ENCODE measurements at places on chromosomes 2 and 18.

DNA sequence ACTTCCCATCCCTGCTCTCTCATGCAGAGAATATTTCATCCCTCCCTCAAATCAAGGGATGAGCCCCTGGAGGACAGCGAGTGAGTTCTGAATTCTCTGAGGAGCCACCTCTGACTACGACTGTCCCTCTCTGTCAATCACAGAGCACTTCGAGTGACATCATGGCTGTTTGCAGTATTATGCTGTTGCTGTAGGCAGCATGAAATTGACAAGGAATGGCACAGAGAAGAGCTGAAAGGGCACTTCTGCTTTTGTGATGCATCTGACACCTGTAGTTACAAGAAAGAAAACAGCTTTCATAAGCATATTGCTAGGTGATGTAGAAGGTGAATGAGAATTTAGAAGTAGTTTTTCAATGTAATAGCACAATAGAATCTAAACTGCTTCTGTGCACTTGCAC, 166.9 kb downstream of the ARHGAP15 start:
- no peak for DNase-seq

- no peak for DNase-seq
Observed at GRCh38 chr18:37435150-37435867, 130.3 kb downstream of the CELF4 start.

DNA sequence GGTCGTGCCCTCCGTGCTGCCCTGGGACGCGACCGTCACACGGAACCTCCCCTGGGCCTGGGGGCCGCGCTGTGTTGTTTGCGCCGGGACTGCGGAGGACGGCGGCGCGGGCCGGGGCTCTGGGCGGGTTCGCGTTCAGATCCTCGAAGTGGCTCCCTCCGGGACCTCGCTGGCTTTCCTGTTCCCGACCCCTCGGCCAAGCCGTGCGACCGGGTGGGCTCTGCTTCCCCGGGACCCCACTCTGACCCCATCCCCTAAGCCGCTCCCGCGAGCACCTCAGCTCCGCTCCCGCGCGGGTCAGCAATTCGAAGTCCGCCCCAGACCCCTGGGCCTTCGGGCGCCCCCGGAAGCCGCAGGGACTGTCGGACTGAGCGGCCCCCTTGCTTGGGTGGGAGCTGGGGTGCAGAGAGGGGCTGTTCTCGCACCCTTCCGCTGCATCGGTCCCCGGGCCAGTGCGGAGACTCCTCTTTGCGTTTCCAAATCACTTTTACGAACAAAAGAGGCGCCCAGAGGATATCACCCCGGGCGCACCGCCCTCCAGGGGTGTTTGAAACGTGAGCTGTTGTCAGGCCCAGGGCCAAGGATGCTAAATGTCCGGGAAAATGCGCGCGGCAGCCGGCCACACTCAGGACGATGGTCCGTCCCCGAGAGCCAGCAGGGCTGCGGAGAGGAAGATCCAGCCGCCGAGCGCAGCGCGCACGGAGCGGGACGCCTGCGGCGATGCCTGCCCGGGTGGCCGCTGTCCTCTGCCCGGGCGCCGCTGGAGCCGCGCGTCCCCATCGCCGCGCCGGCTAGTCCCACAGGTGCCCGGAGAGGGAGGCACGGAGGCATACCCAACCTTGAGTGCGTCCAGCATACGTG, 73.5 kb downstream of the ZCCHC2 start:
- peak; percentile 8 for DNase-seq

DNA sequence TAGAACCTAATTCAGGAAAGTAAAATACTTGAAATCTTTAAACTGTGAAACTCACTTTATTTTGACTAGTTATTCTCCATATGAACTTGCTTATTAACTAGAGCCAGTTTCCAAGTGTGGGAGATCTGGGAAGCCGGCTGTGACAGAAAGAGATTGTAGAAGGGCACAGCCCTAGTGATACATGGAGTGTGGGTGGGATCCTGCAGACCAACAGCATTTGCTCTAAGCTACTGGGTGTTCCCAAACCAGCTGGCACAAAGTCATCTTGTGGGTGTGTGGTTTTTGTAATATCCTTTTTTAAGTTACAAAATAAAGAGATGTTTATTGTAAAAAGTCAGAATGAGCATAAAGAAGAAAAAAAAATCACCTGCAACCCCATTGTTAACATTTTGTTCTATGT, 3.4 kb downstream of the DUSP19 start:
- DNase-seq = no peak

GRCh38 chr2:67544286-67544685, 147.2 kb downstream of the ETAA1 start:
- DNase-seq = no peak

- peak; percentile 27 for DNase-seq
Observed at GRCh38 chr2:17101596-17101995, 416.6 kb downstream of the RAD51AP2 start.

GRCh38 chr2:71530641-71531332, 77.4 kb downstream of the DYSF start:
- DNase-seq = peak; percentile 56

DNA sequence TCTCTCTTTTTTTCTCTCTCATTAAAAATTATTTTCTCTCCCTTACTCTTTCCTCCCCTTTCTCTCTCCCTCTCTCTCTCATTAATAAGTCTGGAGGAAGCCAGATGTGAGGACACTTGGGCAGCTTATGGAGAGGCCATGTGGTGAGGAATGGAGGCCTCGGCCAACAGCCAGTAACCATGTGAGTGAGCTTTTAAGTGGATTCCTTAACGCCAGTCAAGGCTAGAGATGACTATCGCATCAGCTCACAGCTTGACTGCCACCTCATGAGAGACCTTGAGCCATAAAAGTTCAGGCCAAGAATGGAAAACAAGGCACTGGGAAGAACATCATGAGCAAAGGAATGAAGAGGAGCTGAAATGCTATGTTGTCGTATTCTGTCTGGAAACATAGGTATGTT, 39.1 kb downstream of the ETAA1 start:
- DNase-seq = no peak

- no peak for DNase-seq
Observed at GRCh38 chr2:124323321-124323720, 298.2 kb downstream of the CNTNAP5 start.

GRCh38 chr2:70697603-70698383, 70.2 kb downstream of the ADD2 start:
- DNase-seq = no peak

- peak; percentile 24 for DNase-seq
Observed at GRCh38 chr18:27887287-27887686, 289.6 kb downstream of the CDH2 start.

- no peak for DNase-seq
Observed at GRCh38 chr18:31399306-31400032, 22.9 kb downstream of the DSG4 start.

DNA sequence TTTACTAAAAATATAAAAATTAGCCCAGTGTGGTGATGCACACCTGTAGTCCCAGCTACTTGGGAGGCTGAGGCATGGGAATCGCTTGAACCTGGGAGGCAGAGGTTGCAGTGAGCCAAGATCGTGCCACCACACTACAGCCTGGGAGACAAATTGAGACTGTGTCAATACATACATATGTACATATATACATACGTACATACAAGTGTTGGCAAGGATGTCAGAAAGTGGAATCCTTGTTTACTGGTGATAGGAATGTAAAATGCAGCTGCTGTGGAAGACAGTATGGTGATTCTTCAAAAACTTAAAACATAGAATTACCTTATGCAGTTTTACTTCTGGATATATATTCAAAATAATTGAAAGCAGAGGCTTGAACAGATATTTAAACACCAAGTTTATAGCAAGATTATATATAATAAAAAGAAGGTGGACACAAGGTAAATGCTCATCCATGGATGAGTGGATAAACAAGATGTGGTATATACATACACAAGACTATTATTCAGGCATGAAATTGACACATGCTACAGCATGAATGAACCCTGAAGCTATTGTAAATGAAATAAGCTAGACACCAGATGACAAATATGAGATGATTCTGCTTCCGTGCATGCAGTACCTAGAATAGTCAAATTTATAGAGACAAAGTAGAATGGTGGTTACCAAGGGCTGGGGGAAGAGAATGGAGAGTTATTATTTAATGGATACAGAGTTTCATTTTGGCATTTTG, 43.2 kb downstream of the CCDC138 start:
- no peak for DNase-seq

GRCh38 chr2:29015701-29016470, 34.8 kb downstream of the TOGARAM2 start:
- no peak for DNase-seq

GRCh38 chr2:9488583-9489547, 14.5 kb downstream of the IAH1 start:
- no peak for DNase-seq

GRCh38 chr2:65727381-65727780, 295.0 kb upstream of the SPRED2 start:
- DNase-seq = no peak

- peak; percentile 92 for DNase-seq
Observed at GRCh38 chr2:205682239-205682970, at the start of gene NRP2. NRP2 (plus strand) TSS chr2:205682501; CDS start chr2:205683291, 790 bp downstream.

- no peak for DNase-seq
Observed at GRCh38 chr2:120441351-120441700, 95.4 kb downstream of the INHBB start.

DNA sequence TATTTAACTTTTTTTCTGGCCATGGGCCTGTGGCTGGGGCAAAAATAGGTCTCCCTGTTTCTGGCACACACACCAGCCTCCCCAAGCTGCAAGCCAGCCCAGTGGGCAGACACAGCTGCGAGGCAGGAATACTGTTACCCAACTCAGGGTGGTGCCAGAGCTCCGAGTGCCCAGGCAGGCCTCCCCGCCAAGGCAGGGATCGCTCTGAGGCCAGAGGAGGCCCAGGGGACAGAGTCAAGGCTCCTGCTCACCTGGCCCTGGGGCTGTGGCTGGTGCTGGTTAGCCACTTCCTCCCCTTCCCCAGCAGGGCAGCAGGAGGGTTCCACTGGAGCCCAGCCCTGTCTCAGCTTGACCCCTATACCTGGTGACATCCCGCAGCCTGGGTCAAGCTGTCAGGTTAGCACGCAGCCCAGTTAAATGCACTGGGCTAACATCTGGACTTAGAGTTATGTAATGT, 67.1 kb upstream of the EPAS1 start:
- DNase-seq = no peak

- peak; percentile 39 for DNase-seq
Observed at GRCh38 chr18:56283316-56283715, 355.1 kb downstream of the TXNL1 start.

GRCh38 chr2:119481501-119482455, 42.5 kb downstream of the SCTR start:
- DNase-seq = no peak

- DNase-seq = no peak
Observed at GRCh38 chr2:240781471-240782220, 38.4 kb downstream of the KIF1A start.

GRCh38 chr2:12970861-12971260, 254.1 kb downstream of the TRIB2 start:
- peak; percentile 81 for DNase-seq

DNA sequence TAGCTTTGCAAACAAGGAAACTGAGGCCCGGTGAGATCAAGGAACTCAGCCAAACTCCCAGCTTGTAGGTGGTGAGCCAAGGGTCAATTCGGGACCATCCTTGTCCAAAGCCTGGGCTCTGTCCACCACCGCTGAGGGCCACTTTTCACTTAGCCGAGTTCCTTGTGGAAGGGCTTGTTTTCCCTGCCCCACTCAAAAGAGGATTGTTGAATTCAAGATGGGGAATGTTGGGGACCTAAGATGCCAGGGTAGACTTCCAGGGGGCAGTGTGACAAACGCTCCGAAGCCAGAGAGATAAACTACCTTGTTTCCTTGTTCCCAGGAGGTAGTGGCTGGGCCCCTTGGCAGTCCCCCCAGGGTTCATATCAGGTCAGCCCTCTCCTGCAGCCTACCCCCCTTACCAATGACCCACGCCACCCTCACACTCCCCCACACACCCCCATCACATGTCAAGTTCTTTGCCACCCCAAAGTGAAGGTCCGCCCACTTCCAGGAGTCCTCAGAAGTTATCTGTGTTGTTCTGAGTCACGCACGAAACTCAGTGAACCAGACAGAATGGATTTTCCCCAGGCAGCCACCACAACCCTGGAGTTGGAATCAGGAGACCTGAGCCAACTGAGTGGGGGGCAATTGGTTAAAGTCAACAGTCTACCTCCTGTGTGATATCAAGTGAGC, 10.3 kb upstream of the ATOH8 start:
- peak; percentile 50 for DNase-seq

DNA sequence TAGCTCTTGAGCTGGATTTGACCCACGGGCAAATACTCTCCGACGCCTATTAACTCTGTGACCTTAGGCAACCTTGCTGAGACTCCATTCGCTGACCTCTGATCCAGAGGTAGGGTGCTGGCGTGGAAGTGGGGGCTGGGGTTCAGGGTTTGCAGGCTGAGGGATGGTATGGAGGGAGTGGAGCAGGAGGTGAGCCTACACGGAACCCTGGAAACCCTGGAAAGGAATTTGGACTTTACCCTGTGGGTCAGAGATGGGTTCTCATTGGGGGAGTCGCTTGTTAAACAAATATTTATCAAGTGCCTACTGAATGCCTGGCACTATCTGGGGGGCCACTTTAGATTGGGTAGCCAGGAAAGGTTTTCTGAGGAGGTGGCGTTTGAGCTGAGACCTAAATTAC, 58.2 kb upstream of the FZD7 start:
- DNase-seq = no peak

- DNase-seq = no peak
Observed at GRCh38 chr2:232489516-232490220, 2.0 kb upstream of the ECEL1 start.

DNA sequence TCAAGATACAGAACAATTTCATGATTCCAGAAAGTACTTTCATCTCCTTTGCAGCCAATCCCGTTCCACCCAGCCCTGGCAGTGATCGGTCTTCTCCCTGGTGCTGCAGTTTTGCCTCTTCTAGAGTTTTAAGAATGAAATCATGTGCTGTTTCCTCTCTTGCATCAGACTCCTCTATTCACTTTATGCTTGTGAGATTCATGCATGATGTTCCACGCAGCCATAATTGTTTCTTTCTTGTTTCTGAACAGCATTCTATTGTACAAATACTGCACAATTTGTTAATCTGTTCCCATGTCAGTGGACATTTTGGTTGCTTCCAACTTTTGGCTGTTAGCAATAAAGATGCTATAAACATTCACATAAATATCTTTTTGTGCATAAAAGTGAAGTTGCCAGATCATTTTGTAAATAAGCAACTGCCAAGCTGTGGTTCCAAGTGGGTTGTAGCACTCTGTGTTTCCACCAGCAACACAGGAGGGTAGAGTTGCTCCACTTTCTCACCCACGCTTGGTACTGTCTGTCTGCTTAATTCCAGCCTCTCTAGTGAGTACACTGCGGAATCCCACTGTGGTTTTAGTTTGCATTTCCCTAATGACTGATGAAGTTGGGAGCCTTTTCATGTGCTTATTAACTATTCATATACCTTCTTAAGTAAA, 104.5 kb downstream of the TWIST2 start:
- DNase-seq = peak; percentile 51

DNA sequence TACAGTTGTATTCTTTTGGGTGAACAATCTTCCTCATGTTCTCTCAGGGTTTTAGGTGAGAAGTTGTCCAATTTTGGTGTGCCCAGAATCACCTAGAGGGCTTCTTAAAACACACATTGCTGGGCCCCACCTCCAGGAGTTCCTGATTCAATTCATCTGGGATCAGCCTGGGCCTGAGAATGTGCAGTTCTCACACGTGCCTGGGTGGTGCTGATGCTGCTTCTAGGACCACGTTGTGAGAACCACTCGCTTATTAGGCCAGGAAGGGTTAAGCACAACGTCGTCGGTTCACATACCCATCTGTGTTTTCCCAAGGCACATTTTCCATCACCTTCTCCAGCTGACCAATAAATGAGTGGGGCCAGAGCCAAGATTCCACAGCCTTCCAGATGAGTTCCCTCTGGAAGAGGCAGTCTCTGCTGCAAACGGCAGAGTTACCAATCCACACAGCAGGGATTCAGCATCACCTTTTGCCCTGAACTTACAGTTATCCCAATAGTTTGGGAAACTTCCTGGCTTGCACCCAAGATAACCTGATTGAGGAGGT, 277.7 kb upstream of the HNRNPA3 start:
- no peak for DNase-seq

- no peak for DNase-seq
Observed at GRCh38 chr2:207416111-207416510, 113.7 kb upstream of the CREB1 start.

Data from fibroblast of skin of scalp (primary cell).